H1 (cell line): ENCODE measurements at places on chromosomes 2 and 18.

DNA sequence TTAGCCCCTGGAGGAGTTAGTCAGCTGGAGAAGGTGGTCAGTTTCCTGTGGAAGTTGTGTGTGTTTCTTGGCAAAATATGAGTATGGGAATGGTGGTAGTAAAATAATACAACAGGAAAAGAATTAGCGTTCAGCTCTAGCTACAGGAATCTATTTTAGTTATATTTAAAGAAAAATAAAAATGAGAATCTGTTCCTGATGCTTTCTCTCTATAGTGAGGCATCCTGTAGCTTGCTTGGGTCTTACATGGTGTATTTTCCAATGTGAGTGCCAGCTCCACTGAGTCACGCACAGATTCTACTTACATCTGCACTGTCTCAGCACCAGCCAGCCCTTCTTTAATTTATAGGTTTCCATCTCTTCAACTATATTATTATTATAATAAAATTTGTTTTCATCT is 132.2 kb downstream of the BIRC6 start:
- H3K27ac ChIP-seq = no peak overlapping the region
- H3K27me3 ChIP-seq = no peaks in the 10 kb centered on the region
- no peak for DNase-seq
- H3K4me1 ChIP-seq = no peaks in the 10 kb centered on the region

- H3K4me1 ChIP-seq = no peaks in the 10 kb centered on the region
- H3K27me3 ChIP-seq = no peaks in the 10 kb centered on the region
- H3K36me3 ChIP-seq = no peaks in the 10 kb centered on the region
- no peak for DNase-seq
Observed at GRCh38 chr2:222656526-222657446, 894 bp upstream of the FARSB start.

- H3K36me3 ChIP-seq = no peaks in the 10 kb centered on the region
- H3K4me1 ChIP-seq = no peaks in the 10 kb centered on the region
- no peak overlapping the region for H3K4me3 ChIP-seq
- DNase-seq = no peak
- no peaks in the 10 kb centered on the region for H3K27me3 ChIP-seq
Observed at GRCh38 chr2:171991027-171991426, 8.7 kb upstream of the METAP1D start.

DNA sequence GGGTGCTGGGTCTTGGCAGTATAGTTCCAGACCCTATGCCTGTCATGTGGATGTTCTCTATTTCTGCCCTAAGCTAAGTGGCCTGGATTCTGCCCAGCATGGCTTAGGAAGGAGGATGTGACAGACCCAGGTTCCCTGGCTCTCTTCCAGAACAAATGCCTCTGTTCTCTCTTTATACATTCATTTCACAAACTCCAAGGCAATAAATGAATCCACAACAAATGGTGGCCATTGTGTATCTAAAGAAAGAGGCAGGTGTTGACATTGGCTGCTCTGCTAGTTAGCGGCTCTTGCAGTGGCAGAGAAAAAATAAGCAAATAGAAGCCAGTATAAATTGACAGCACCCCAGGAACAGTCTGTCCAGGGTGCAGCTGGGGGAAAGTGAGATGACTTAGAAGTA is 298.6 kb downstream of the SUCLG1 start:
- no peaks in the 10 kb centered on the region for H3K27me3 ChIP-seq
- no peaks in the 10 kb centered on the region for H3K36me3 ChIP-seq
- no peak overlapping the region for H3K27ac ChIP-seq

- H3K36me3 ChIP-seq = no peaks in the 10 kb centered on the region
- no peak for DNase-seq
- H3K27ac ChIP-seq = no peak overlapping the region
- no peaks in the 10 kb centered on the region for H3K27me3 ChIP-seq
- H3K4me1 ChIP-seq = no peaks in the 10 kb centered on the region
- H3K4me3 ChIP-seq = no peak overlapping the region
Observed at GRCh38 chr2:126862730-126863129, 36.0 kb upstream of the TEX51 start.

GRCh38 chr2:105873281-105873680 is 128.6 kb downstream of the NCK2 start:
- DNase-seq = no peak
- H3K27ac ChIP-seq = no peak overlapping the region
- peaks cover 8% of the 10 kb centered on the region for H3K4me1 ChIP-seq
- no peaks in the 10 kb centered on the region for H3K27me3 ChIP-seq
- H3K4me3 ChIP-seq = no peak overlapping the region

DNA sequence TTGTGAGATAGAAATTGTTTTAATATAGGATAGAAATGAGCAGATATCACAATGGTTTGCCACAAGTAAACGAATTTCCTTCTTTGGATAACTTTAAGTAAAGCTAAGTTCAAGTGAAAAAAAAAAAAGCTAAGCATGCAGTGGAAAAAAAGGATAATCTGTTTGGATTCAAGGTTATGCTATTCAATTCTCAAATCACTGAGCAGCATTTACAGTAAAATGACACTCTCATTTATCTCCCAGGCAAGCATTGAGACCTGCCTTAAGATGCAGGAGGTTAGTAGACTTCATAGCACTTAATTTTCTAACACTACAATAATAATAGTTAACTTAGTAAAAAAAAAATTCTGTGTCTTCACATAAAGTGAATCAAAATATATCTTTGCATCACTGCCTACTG is 351.3 kb downstream of the NRXN1 start:
- H3K27me3 ChIP-seq = no peaks in the 10 kb centered on the region
- H3K36me3 ChIP-seq = no peaks in the 10 kb centered on the region
- H3K4me1 ChIP-seq = no peaks in the 10 kb centered on the region
- H3K27ac ChIP-seq = no peak overlapping the region
- DNase-seq = no peak

DNA sequence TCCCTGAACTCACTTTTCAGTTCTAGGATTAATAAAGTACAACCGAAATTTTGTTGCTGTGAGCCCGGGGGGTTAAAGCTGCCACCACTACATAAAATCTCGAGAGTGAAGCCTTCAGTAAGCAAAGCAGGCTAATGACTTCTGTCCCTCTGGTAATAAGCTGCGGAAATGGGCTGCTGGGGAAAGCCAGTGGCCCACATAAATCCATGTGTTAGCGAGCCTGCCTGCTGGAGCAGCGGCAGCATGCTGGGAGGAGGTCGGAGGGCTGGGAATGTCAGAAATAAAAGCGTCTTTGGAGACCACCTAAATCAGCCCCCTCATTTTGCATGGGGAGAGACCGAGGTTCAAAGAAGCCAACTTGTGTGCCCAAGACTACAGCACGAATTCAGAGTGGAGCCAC is 371.7 kb downstream of the TNS1 start:
- H3K4me1 ChIP-seq = no peaks in the 10 kb centered on the region
- peaks cover 1% of the 10 kb centered on the region for H3K27me3 ChIP-seq
- DNase-seq = no peak
- no peak overlapping the region for H3K4me3 ChIP-seq

DNA sequence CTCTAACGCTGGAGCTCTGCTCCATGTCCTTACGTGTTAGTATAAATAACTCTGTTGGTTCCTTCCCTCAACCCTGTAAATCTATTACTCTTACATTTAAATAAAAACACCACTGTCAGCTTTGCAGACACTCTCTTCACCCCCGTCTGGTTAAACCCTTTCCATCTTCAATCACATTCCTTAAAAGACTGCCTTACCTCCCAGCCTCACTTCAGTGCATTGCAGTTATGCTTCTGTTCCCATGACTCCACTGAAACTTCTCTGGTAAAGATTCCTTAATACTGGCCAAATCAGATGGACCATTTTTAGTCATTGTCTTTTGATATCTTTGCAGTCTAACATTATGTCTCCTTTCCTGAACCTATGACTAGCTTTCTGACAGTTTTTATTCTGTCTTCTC is 61.7 kb downstream of the EML4 start:
- no peak overlapping the region for H3K4me3 ChIP-seq
- DNase-seq = no peak
- no peak overlapping the region for H3K27ac ChIP-seq
- H3K4me1 ChIP-seq = no peaks in the 10 kb centered on the region

DNA sequence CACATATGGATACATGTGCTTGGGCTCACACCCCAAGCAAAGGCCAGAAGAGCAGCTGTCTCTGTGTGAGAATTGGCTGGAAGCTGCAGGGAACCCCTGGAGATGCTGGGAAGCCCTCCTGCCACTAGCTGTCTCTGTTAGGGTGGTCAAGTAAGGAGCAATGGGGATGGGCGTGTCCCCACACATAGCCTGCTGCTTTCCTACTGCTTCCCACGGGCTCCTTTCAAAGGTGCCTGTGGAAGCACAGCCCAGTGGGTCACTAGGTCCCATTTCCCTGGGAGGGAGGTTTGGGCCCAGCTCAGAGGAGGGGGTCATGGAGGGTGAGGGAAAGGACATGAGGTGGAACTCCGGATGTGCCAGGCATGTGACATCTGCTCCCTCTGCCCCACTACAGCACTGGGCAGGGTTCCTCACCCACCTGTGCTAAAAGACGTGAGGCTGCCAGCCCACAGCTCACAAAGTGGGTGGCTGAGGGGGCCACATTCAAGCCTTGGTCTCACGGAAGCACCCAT is 24.4 kb upstream of the MAL start:
- H3K27ac ChIP-seq = no peak overlapping the region
- no peaks in the 10 kb centered on the region; the same call in 1 of the 2 replicates for H3K4me1 ChIP-seq

DNA sequence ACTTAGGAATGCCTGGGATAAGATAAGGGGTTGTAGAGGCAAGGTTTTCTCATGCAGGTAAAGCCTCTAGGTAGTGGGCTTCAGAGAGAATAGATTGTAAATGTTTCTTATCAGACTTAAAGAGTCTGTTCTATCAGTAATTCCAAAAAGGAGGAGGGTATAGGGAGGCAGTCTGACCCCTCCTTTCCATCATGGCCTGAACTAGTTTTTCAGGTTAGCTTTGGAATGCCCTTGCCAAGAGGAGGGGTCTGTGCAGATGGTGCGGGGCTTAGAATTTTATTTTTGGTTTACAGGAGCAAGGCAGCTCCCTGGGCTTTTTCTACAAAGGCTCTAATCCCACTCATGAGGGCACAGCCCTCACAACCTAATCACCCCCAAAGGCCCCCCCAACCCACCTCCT is 135.0 kb downstream of the B3GNT2 start:
- no peak for DNase-seq
- H3K36me3 ChIP-seq = no peaks in the 10 kb centered on the region
- peaks cover 6% of the 10 kb centered on the region for H3K4me1 ChIP-seq
- H3K27me3 ChIP-seq = no peaks in the 10 kb centered on the region
- no peak overlapping the region for H3K4me3 ChIP-seq

DNA sequence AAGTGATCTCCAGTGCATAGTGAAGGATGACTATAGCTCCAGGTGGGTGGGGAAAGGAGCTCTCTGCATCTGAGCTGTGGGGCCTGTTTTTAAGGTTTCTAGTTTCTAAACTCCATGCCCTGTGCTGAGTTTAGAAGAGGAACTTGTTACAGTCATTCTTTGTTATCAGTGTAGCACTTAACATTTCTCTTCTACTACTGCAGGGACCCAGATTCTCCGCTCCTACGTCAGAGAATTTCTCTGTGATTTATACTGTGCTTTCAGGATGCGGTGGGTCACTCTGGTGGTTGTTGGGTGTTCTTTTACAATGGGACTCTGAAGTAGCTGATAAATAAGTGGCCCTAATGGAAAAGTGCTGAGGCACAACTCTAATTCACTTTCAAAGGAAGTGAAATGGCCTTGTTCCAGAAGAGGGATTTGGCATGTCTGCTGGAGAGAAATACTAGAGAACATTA is 122.0 kb downstream of the WDSUB1 start:
- no peak overlapping the region for H3K4me3 ChIP-seq
- H3K27me3 ChIP-seq = no peaks in the 10 kb centered on the region
- H3K27ac ChIP-seq = no peak overlapping the region
- no peaks in the 10 kb centered on the region for H3K36me3 ChIP-seq

DNA sequence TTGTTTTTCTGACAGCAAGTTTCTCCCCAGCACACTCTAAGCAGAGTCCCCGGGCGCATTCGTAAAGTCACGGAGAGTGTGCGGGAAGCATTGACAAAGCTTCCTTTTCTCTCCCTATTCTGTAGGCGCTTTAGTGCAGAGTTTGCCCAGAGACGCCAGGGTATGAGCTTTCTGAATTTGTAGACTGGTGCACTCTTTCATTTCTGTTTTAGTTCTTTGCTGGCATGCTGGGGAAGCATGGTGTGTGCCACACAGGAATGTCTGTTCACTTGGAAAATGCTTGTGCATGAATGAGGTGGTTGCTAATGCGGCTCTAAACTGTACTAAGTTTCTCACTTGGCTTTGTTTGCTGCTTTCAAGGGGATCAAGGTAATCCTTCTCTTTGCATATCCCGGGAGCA is 102.6 kb downstream of the RTN4 start:
- no peaks in the 10 kb centered on the region for H3K27me3 ChIP-seq
- DNase-seq = no peak
- H3K4me3 ChIP-seq = no peak overlapping the region
- no peak overlapping the region for H3K27ac ChIP-seq
- H3K4me1 ChIP-seq = peaks cover 5% of the 10 kb centered on the region

DNA sequence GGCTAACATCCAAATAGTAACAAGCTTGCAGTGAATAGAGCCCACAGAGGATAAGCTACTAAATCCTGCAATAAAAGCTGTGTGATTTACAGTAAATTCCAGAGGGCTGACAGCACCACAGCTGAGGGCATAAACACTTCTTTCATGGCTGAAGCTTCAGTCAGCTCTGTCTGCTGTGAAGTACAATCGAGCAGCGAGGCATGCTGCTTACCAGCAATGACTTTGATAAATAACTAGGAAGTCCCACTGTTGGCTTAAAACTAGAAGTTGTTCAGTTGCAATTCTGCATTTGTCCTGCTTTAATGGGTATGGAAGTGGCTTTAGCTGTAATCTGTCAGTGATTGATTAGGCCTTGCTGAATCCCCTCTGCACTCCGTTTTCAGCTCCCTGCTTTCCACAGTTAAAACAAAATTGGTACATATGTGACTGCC is 65.2 kb upstream of the FIGN start:
- no peak overlapping the region for H3K4me3 ChIP-seq
- no peaks in the 10 kb centered on the region for H3K27me3 ChIP-seq
- H3K27ac ChIP-seq = no peak overlapping the region
- DNase-seq = no peak
- no peaks in the 10 kb centered on the region for H3K36me3 ChIP-seq
- no peaks in the 10 kb centered on the region for H3K4me1 ChIP-seq

DNA sequence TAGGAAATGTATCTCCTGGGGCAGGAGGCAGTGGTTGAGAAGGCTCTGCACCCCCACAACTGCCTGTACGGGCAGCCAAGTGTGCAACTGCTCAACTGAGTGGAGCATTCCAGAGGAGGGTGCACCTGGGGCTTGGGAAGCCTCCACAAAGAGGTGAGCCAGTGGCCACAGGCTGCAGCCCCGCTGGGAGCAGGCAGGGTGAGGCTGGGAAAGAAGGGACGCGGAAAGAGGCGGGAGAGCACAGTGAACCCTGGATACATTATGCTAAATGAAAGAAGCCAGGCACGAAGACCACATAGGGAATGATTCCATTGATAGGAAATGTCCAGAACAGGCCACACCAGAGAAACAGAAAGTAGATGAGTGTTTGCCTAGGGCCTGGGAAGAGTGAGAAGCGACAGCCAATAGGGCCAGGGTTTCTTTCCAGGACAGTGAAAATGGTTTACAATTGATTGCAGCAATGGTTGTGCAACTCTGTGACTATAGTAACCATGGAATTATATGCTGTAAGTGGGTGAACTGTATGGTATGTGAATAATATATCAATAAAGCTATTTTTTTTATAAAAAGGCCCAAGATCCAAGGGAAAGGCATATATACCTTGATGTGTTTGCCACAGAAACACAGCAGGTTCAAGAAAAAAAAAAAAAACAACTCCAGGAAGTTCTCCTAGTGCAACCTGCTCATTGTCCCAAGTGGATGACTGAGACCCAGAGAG is 82.4 kb downstream of the DDX1 start:
- no peak for DNase-seq
- H3K36me3 ChIP-seq = no peaks in the 10 kb centered on the region
- no peak overlapping the region for H3K4me3 ChIP-seq
- H3K4me1 ChIP-seq = no peaks in the 10 kb centered on the region
- H3K27ac ChIP-seq = no peak overlapping the region
